ENCODE measurements at places on chromosomes 2 and 18.

- no peak for DNase-seq
These were observed 17.7 kb upstream of the CHN1 start for GRCh38 chr2:175022923-175023322.

DNA sequence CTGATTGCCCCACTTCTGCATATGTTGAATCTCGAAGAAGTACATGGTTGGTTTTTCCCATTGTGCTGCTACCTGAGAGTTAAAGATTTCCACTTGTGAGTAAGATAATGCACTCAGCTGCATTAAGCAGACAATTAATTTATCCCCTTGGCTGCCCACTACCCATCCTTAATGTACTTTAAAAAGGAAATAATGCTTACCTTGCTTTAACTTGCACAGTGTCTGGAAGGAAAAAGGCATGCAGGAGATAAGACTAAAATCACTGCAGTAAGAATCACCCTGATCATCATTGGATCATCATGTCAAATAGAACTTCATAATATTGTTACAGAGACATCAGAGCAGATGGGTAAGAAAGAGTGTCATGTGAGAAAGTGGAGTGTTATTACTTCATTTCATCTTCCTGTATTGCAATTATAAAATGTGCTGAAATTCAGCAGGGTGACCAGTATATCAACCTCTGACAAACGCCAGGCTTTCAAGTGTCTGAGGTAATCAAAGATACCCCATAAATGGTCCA is 207.3 kb upstream of the PIK3C3 start:
- DNase-seq = no peak

DNA sequence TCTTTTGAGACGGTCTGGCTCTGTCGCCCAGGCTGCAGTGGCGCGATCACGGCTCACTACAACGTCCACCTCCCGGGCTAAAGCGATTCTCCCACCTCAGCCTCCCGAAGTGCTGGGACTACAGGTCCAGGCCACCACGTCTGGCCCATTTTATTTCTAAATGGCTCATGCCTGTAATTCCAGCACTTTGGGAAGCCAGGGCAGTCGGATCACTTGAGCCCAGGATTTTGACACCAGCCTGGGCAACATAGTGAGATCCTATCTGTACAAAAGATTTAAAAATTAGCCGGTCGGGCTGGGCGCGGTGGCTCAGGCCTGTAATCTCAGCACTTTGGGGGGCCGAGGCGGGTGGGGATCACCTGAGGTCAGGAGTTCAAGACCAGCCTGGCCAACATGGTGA is 26.4 kb upstream of the EFHD1 start:
- no peak for DNase-seq

DNA sequence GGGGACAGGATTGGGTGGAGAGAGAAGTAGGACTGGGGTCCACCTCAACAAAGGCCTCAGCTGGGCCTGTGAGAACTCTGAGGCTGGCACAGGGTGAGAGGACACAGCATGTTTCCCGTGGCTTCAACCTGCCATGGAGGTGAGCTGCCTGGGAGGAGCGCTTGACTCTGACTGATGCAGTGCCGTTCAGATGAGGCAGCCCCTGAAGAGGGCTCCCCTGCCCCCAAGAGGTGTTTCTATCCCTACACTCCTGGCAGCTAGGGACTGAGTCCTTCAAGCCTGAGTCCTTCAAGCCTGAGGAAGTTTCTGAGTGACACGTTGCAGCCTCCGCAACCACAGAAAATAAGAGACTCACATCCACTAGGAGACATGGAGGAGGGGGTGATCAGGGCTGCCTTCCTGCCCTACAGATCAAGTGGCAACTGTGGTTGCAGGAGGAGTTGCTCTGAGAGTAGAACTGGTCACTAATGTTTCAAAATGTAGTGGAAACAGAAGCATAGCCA is 49.6 kb upstream of the TMEM177 start:
- no peak for DNase-seq

GRCh38 chr2:231337807-231338759 is 57.4 kb upstream of the B3GNT7 start:
- no peak for DNase-seq

- no peak for DNase-seq
These were observed 101.9 kb downstream of the NFATC1 start for GRCh38 chr18:79497638-79498081.

DNA sequence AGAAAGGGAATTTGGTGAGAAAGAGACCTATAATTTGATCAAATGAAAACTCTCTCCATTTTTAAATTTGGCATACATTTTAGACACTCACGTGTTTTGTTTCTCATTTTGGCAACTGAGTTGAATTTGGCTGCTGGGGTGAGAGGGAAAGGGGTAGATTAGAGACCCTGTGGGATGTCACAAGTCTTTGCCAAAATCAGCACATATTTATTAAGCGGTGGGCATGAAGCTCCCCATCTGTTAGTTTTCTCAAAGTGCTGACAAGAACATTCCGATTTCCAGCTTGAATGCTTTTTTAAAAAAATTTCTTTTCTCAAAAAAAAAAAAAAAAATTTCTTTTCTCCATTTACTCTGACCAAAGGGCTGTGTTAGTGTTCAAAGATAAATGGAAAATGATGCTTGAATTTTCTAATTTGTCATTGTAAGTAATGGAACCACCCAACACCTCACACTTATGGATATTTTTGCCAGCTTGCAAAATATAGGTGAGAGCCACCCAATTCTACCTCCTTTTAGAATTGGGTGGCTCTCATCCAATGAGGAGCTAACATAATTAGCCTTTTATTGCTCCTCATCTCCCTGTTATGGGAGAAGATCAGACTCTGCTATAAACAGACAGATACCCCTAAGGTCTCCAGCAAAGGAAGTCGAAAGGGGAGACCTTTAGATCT is 222.9 kb upstream of the FN1 start:
- DNase-seq = no peak

DNA sequence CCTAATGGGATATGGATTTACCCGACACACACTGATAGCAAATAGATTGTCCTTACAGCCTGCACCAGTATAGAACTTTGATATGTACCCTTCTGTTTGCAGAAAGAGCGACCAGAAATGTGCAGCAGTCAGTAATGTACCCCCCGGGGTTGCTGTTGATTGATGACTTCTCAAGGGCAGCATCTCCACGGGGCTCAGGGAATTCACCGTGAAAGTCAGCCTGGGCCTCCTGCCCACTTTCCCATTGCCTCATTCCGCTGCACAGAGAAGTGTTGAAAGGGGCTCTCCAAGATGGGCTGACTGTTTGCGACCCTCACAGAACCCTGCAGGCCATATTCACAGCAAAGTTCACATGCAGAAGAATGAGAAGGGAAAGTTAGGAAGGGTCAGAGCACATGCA is 241.3 kb downstream of the PRKCE start:
- no peak for DNase-seq

DNA sequence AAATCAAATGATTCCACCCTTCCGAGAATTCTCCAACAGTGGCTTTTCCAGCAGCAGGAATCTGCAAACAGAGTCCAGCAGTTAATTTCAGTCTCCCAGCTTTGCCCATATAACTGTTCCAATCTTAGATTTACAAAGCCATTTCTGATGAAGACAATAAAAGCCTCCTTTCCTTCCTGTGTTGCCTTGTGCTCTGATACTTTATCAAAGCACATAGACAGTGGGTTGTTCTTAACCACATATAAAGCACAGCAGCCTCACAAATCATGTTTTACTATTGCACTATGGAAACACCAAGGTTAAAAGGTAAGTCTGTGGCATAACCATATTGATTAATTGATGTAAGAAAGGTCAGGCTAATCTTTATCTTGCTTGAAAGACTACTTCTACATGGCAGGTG is 89.8 kb upstream of the MMADHC start:
- DNase-seq = no peak

DNA sequence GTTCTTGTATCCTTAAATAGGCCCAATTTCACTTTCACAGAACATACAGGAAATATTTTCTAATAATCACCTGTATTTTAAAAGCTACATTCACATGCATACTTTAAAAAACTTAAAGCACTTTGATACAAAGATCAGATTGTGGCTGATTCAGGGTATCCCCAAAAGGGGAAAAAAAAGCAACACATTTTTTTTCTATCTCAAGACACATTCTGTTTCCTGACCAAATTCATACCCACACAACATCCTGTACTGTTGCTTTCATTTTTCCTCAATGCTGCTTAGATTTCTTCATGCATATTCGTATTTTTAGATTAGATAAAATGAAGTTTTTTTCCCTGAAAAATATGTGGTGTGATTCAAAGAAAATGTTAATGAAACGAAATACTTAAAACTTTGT is 122.5 kb downstream of the TMEFF2 start:
- DNase-seq = no peak

DNA sequence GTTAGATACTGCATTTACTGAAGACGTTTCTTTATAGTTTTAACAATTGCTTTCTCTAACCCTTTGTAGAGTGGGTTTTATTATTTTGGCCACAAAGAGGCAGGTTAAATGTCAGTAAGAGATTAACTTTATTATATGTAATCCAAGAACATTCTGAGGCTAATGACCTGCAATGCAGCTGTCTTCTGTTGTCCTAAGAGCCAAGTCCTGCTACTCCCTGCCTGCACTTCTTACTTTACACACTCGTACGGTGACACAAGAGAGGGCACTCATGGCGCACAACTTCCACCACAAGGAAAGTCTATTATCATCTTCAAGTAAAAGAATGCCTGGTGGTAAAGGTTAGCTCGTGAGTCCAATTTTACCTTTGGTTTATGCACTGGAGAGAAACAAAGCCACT is 471.0 kb upstream of the HNMT start:
- no peak for DNase-seq

GRCh38 chr2:28681158-28681571 is 70.5 kb upstream of the PPP1CB start:
- no peak for DNase-seq

- DNase-seq = no peak
These were observed 48.8 kb downstream of the EML4 start for GRCh38 chr2:42217914-42218313.

DNA sequence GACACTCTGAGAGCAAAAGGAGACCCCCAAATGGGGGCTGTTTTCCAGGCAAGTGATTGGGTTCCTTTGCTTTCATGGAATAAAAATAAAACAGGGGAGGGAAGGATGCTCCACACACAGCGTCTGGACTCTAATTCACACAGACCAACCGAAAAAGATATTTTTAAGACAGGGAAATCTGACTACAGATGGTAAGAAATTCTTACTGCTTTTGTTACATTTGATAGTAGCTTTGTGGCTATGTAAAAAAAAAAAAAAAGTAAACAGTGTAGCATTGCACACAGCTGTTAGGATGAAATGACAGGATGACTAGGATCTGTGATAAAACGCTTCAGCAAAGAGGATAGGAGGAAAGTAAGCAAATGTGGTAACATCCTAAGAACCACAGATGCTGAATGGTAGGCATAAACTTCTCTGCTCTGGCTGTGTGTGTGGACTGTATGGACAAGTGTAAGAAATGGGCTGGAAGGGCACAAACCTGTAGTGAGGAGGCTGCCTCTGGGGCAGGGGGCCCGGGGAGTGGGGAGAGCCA is 207.6 kb downstream of the ANAPC1 start:
- no peak for DNase-seq

GRCh38 chr18:32405588-32405987 is 65.1 kb downstream of the GAREM1 start:
- DNase-seq = no peak

- no peak for DNase-seq
These were observed 83.2 kb upstream of the DTNB start for GRCh38 chr2:25756536-25756935.

- peak; percentile 64 for DNase-seq
These were observed 70.4 kb downstream of the ARHGEF33 start for GRCh38 chr2:38959938-38960608.

- DNase-seq = no peak
These were observed 11.7 kb upstream of the CYP26B1 start for GRCh38 chr2:72159211-72159993.

- no peak for DNase-seq
These were observed 19.6 kb upstream of the ALLC start for GRCh38 chr2:3638456-3638810.

DNA sequence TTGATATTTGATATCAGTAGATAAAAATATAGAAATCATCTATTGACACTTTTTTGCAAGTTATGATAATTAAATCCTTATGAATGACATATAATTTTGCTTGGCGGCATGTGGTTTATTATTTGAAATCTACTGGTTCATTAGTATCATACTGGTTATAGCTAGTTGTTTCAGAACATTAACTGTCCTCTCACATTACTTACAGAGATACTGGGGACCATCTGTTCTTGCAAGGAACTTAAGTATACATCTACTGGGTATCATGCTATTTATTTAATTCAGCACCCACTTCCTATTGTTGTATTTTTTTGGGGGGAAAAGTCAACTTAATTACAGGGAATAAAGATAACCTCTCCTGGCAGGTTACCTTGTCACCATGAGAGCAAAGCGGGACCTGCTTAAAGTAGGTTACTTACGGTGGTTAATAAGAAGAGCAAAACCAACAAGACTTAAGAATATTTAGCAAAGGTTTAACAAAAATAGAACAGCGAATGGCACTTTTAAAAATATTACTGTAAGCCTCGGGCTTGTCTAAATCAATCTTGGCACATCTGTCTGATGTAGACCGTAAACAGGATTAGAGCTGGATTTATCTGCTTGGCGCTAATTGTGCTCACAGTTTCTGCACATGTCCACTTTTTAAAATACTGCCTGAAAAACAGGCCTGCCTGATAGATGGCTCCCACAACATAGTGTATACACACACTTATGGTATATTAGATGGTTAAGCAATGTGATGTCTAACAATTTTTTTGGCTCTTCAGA is 41.8 kb downstream of the CERKL start:
- no peak for DNase-seq

DNA sequence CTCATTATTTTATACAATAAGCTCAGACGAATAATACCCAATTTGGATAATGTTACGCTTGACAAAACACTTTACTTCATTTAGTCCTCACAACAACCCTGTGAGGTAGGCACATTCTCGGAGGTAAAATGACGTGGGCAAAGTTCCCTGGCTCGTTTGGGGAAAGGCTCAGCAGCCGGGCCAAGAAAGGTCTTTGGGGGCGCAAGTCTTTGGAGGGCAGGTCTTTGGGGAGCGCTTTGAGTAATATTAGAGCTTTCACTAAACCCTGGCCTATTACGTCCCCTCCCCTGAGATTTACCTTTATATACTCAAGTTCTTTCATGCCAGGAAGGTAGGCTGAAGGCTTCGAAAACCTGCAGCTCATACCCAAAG is 427 bp downstream of the RBKS start:
- peak; percentile 3 for DNase-seq

GRCh38 chr18:5287854-5288253 is 7.7 kb downstream of the ZBTB14 start:
- no peak for DNase-seq

- no peak for DNase-seq
These were observed 6.9 kb upstream of the DPYSL5 start for GRCh38 chr2:26840937-26841610.

GRCh38 chr2:39625193-39625926 is 40.4 kb upstream of the TMEM178A start:
- no peak for DNase-seq

DNA sequence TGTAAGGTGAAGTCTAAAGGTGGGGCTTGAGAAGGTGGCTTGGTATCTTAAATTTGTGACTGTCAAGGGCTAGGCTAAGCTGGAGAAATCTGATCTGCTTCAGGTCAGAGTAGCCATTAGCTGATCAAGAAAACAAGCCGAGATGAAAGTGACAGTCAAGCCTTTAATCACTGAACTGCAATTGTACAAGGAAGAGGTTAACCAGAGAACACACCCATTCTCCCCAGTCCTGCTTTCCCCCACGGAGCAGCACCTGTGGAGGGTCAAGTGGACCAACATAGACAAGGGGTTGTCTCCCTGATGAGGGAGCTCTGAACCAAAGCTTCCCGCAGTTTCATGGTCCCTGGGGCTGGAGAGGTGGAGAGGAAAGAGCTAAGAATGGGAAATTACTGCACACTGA is 901.2 kb downstream of the DCC start:
- no peak for DNase-seq
